ENCODE measurements at places on chromosomes 7 and 10. TPM values are rescaled to one million over a fixed set of nuclear protein-coding genes. Genes with fewer than 3 reads are reported as not detected.

GRCh38 chr10:89280508-89280907 lies 21.3 kb upstream of the IFIT2 start:
- H3K4me1 ChIP-seq, result no peaks in the 10 kb centered on the region
- DNase-seq, result no peak
- no peaks in the 10 kb centered on the region for H3K36me3 ChIP-seq
- H3K4me3 ChIP-seq, result no peak overlapping the region

DNA sequence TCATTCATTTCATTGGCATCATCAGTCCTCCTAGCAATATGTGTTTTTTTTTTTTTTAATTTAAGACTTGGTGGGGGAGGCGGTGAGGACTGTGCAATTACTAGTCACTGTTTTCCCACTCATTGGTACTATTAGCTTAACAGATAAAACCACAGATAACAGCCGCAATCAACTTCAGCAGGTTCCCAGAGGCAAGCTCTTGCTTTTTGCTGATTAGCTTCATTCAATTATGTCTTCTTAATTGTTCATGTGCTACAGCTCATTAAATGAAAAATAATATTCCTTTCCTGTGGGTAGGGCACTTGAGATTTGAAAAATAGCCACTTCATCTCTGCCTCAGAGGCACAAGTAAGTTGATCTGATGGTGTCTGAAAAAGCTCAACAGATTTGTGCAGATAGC lies 215.5 kb downstream of the PCDH15 start:
- no peaks in the 10 kb centered on the region for H3K27me3 ChIP-seq
- H3K36me3 ChIP-seq, result no peaks in the 10 kb centered on the region
- DNase-seq, result no peak
- no peak overlapping the region for H3K4me3 ChIP-seq
- no peak overlapping the region for H3K27ac ChIP-seq

Gene SYT15
- polyA plus RNA-seq, result not detected

Gene CYP3A4
- 310 TPM for polyA plus RNA-seq

DNA sequence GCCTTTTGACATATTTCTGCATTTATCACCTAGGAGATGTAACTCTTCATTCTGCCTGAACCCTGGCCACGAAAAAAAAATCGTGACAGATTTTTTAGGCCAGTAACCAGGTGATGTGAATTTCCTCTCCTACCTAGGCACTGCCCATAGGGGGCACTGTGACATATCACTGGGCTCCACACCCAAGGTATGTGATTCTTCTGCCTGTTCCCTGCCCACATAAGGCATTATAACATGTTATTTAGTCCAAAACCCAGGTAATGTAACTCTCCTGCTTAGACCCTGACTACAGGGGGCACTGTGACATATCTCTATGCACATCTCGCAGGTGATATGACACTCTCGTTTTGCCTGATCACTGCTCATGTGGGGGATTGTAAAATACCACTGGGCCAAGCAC lies 29.5 kb upstream of the ZNF107 start:
- H3K27me3 ChIP-seq, result no peaks in the 10 kb centered on the region
- no peak overlapping the region for H3K4me3 ChIP-seq
- no peaks in the 10 kb centered on the region for H3K36me3 ChIP-seq

- H3K27ac ChIP-seq, result peak overlapping the region; percentile 59
- peak overlapping the region; percentile 68 for H3K4me3 ChIP-seq
- H3K27me3 ChIP-seq, result no peaks in the 10 kb centered on the region
- peak; percentile 51 for DNase-seq
Measured at GRCh38 chr10:134247-135131, 766 bp upstream of the ZMYND11 start.

DNA sequence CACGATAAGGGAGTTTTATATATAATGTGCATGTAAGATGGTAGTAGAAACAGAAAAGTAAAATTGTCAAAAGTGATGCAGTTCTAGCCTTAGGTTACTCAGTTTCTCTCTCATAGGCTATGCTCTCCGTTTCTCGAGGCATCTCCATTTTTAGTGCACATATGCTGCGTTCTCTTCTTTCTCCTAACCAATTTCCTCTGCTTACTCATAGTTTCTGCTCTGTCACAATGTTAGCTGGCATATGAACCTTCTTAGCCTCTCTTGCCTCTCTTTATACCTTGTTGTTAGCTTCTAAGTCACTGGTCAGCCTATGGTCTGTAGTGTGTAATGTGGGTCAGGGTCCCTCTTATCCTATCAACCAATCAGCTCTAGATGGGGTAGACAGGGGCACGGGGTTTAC lies 280.6 kb upstream of the ETV1 start:
- H3K4me3 ChIP-seq, result no peak overlapping the region
- no peaks in the 10 kb centered on the region for H3K36me3 ChIP-seq
- no peaks in the 10 kb centered on the region for H3K27me3 ChIP-seq
- DNase-seq, result no peak
- H3K27ac ChIP-seq, result no peak overlapping the region
- no peaks in the 10 kb centered on the region for H3K4me1 ChIP-seq

- no peaks in the 10 kb centered on the region for H3K27me3 ChIP-seq
- H3K4me3 ChIP-seq, result no peak overlapping the region
- DNase-seq, result no peak
- H3K4me1 ChIP-seq, result peaks cover 16% of the 10 kb centered on the region
- no peaks in the 10 kb centered on the region for H3K36me3 ChIP-seq
- H3K27ac ChIP-seq, result no peak overlapping the region
Measured at GRCh38 chr7:100978300-100978699, 8.9 kb downstream of the MUC12 start.

- peak; percentile 20 for DNase-seq
- no peaks in the 10 kb centered on the region for H3K36me3 ChIP-seq
Measured at GRCh38 chr7:151088019-151088855, 2.0 kb downstream of the AGAP3 start.

DNA sequence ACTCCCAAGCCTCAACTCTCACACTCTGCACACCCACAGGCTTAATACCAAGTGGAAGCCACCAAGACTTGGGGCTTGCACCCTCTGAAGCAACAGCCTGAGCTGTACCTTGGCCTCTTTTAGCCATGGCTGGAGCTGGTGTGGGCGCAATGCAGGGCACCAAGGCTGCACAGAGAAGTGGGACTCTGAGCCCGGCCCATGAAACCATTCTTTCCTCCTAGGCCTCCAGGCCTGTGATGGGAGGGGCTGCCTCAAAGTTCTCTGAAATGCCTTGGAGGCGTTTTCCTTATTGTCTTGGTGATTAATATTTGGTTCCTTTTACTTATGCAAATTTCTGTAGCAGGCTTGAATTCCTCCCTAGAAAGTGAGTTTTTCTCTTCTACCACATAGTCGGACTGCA lies 276.6 kb downstream of the PAXIP1 start:
- H3K27ac ChIP-seq, result no peak overlapping the region
- no peaks in the 10 kb centered on the region for H3K36me3 ChIP-seq
- H3K4me3 ChIP-seq, result no peak overlapping the region
- no peaks in the 10 kb centered on the region for H3K4me1 ChIP-seq

Gene RNF148
- 0.07 TPM for polyA plus RNA-seq

DNA sequence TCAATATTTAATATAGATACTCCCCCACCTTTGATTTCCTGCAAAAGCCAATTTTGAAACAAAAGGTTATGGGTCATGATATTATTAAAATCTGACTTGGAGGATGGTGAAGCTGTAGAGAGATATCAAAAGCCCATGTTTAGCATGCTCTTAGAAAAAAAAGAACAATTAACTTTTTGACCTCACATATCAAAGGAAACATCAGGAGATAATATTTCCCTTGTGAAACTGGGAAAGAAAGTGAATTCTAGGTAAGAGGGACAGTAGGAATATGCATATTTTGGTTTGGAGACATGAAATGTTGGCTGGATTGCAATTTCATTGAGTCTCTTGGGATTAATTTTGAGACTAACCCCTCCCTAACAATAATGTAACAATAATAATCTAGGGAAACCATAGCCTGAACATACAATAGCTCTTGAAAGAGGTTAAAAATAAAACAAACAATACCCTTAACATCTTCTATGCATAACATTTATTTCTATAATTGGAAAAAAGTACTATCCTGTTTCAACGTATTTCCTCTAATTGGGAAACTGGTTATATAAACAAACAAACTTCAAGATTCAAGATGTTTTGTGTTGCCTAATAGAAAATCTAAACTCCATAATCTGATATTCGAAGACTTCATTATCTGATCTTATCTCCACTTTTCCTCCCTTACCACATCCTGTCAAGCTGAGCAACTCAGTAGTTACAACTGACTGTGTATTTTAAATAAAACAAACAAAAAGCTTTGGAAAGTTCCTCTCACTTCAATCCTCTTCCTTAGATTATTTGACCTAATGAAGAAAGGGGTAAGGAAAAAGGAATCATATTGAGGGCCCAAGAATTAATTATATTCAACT lies 14.8 kb downstream of the TMEM26 start:
- H3K4me3 ChIP-seq, result no peak overlapping the region
- no peak overlapping the region for H3K27ac ChIP-seq
- DNase-seq, result no peak
- H3K4me1 ChIP-seq, result no peaks in the 10 kb centered on the region

DNA sequence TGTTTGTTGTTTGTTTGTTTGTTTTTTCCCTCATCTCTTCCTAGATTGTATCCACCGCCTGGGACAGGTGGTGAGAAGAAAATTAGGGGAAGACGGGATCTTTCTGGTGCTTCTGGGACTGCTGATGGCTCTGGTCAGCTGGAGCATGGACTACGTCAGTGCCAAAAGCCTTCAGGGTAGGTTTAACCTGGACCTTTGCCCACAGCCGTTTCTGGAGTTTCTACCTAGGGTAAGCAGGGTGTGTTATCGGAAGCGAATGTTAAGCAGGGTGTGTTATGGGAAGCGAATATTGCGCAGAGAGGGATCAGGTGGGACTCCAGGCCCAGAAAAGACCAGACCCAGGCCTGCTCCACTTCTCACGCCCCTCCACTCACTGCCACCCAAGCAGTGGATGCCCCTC lies 4.7 kb downstream of the CLCN1 start:
- H3K27ac ChIP-seq, result no peak overlapping the region
- H3K4me3 ChIP-seq, result no peak overlapping the region
- no peaks in the 10 kb centered on the region for H3K4me1 ChIP-seq

GRCh38 chr7:159025161-159025779 lies 119.4 kb downstream of the VIPR2 start:
- H3K4me3 ChIP-seq, result no peak overlapping the region
- H3K27ac ChIP-seq, result no peak overlapping the region
- H3K27me3 ChIP-seq, result peaks cover 3% of the 10 kb centered on the region
- H3K36me3 ChIP-seq, result no peaks in the 10 kb centered on the region
- no peak for DNase-seq

DNA sequence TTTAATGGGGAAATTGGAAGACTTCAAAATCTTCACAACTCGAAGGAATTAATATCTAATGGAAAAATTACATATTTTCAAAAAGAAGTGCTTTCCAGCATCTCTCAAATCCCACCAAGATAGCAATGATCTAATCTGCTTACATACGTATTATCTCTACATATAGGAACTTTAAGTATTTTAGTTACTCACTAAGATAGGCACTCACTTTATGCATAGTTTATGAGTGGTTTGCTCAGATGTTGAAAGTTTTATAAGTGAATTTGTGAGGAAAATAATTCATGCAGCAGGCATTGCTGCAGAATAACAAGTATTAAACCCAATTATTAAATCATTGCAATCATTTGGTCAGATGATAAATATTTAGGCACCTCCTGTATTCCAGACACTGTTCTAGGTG lies 2.3 kb upstream of the CYTH3 start:
- H3K4me3 ChIP-seq, result no peak overlapping the region
- peaks cover 7% of the 10 kb centered on the region for H3K4me1 ChIP-seq
- no peak overlapping the region for H3K27ac ChIP-seq
- DNase-seq, result no peak
- H3K36me3 ChIP-seq, result no peaks in the 10 kb centered on the region
- H3K27me3 ChIP-seq, result no peaks in the 10 kb centered on the region

Gene OR2A12
- not detected for polyA plus RNA-seq

DNA sequence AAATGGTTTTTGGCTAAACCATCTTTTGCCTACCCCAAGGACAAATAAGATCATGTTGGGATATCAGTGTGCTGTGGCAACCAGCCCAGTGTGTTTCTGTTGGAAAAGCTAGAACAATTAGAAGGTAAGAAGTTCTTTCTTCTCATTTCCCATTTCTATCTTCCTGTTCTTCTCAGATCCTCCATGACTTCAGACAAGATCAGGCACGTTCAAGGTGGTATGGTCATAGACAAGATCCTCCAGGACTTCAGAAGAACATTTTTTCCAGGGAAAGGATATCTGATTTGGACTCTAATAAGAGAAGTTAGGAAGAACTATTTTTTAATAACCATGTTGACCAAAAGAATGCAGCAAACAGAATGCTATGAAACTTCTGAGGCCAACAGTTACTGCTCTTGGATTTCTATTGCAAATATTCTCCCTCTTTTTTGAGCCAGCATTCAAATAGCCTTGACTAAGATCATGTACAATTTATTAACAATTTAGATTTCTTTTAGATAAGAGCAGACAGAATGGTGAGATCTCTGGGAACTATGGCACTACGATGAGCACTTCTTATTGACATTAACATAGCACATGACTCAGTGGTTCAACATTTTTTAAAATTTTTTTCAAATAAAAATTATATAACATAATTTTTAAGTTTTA lies 15.9 kb downstream of the HYCC1 start:
- no peaks in the 10 kb centered on the region for H3K27me3 ChIP-seq
- no peak for DNase-seq

Gene TLL2
- polyA plus RNA-seq, result not detected

GRCh38 chr10:5735119-5735518 lies 50.5 kb downstream of the TASOR2 start:
- no peak for DNase-seq
- no peaks in the 10 kb centered on the region for H3K4me1 ChIP-seq
- no peak overlapping the region for H3K27ac ChIP-seq
- H3K36me3 ChIP-seq, result peaks cover 21% of the 10 kb centered on the region
- H3K27me3 ChIP-seq, result no peaks in the 10 kb centered on the region
- H3K4me3 ChIP-seq, result no peak overlapping the region

Gene C10orf88
- polyA plus RNA-seq, result 5.6 TPM

DNA sequence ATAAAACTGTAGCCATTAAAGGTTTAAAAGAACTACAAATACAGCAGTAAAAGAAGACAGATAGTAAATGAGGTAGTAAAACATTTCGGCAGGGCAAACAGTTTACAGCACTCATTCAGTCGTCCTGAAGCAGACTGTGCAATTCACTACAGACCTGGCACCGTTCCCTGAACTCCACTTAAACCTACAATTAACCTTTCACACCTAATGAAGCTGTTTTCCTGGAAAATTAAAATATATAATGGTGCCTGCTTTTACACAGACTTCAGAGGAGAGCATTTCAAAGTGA lies 335.3 kb downstream of the GFRA1 start:
- no peak overlapping the region for H3K27ac ChIP-seq
- no peaks in the 10 kb centered on the region for H3K27me3 ChIP-seq
- H3K36me3 ChIP-seq, result no peaks in the 10 kb centered on the region
- H3K4me1 ChIP-seq, result no peaks in the 10 kb centered on the region

All from small intestine (tissue), 16 donors.